Progenitor cell of endocrine pancreas (in vitro differentiated cells): ENCODE measurements at places on chromosomes 6 and 20. TPM values are rescaled to one million over a fixed set of nuclear protein-coding genes. Genes with fewer than 3 reads are reported as not detected.
A peak's percentile ranks its signal among the peaks of the same experiment; 100 is the strongest.

DNA sequence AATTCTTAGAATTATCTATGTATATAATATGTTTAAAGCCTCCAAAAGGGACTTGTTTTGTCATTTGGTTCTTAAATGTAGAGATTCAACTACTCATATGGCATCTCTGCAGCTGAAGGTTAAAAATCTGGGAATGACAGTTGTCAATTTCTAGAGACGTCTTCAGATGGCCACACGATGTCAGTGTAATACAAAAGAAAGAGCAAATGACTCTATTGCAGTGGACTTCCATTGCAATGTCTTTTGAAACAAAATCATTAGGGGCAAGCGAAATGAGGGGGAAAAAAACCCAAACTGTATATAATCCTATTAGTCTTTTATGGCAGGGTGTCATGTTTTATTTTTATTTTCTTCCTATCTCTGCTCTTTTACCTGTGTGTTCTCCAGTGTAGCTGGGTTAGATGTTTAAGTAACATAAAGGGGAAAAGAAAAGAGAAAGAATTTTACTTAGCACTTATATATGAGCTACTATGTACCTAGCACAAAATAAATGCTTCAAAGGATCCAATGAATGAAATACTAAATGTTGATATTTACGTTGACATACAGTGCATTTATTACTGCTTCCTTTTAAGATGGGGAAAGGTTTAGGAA is 26.2 kb downstream of the CCN2 start:
- no peak for DNase-seq

GRCh38 chr20:50745634-50746137 is 14.3 kb downstream of the PARD6B start:
- DNase-seq: no peak

DNA sequence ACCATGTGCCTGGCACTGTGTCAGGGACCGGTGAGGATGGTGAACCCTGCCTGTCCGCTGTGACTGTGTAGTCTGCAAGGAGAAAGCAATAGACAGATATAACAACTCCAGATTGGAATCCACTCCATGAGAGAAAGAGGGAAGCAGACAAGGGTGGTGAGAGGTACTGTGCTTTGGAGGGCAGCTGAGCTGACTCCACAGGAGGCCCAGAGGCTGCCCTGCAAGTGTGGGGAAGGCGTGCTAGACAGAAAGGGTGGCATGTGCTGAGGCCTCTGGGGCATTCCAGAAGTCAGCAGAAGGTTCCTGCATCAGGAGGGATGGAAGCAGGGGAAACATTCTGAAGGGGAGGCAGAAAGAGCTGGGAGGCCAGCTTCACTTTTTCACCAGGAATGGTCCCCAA is 39.3 kb upstream of the APCDD1L start:
- no peak for DNase-seq

GRCh38 chr6:166278579-166279392 is 29.4 kb downstream of the PRR18 start:
- no peak for DNase-seq

GRCh38 chr6:99712519-99712918 is 105.9 kb downstream of the PRDM13 start:
- DNase-seq: no peak

DNA sequence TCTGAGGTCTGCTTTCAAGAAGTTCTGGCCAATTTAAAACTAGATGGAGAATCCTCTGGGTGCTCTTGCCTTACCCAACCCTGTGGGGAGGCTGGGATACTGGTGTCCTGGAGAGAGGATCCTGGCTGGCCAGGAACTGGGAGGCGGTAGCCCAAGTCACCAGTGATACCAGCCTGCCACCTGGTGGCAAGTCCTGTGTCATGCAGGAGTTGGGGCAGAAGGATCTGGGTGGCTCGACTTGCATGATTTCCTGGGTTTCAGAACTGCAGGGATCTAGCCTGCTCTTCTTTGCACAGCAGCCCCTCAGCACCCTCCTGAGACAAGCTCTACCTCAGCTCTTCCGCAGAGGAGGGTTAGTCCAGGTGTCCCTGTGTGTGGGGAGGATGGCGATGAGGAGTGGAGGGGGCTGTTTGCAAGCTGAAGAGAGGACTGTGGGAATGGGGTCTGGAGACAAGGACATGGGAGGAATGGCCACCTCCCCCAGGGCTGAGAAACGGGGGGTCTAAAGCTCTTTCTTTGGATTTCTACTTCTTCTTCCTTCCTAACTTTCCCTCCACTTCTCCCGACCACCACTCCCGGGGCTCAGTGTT is 4.2 kb downstream of the KCNK17 start:
- peak; percentile 73 for DNase-seq

DNA sequence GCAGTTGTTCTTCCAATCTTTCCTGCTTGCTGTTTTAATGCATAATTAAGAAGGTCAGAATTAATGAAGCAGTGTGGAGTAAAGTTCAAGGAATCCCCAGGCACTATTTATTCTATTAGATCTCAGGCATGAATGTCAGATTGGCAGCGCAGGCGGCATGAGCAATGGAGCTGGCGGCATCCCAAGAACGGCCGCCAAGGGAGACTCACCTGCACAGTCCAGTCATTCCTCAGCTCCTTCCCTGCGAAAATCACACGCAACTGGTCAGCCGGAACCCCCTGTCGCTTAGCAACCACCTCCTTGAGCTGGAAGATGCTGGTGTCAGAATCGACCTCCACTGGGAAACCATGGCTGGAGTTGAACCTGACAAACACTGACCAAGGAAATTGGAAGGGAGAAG is 284.5 kb downstream of the PRKN start:
- DNase-seq: no peak

GRCh38 chr6:140541288-140541687 is 1166.8 kb upstream of the CITED2 start:
- DNase-seq: no peak

The PPP1R3G gene
- 0.07 TPM in 1 of 2 replicates, not detected in the other for total RNA-seq

The OR2B6 gene
- not detected in 2 replicates for total RNA-seq

The LRP11 gene
- 45.0 and 63.3 TPM in 2 replicates for total RNA-seq

The EFCAB8 gene
- 0.29 and 0.91 TPM in 2 replicates for total RNA-seq

The BIRC7 gene
- total RNA-seq: not detected in 2 replicates

The TTLL9 gene
- total RNA-seq: 2.4 TPM in 2 replicates
